ENCODE measurements at places on chromosomes 16 and 17.

GRCh38 chr16:4249530-4250308 is 7.8 kb upstream of the SRL start:
- no peak for DNase-seq

DNA sequence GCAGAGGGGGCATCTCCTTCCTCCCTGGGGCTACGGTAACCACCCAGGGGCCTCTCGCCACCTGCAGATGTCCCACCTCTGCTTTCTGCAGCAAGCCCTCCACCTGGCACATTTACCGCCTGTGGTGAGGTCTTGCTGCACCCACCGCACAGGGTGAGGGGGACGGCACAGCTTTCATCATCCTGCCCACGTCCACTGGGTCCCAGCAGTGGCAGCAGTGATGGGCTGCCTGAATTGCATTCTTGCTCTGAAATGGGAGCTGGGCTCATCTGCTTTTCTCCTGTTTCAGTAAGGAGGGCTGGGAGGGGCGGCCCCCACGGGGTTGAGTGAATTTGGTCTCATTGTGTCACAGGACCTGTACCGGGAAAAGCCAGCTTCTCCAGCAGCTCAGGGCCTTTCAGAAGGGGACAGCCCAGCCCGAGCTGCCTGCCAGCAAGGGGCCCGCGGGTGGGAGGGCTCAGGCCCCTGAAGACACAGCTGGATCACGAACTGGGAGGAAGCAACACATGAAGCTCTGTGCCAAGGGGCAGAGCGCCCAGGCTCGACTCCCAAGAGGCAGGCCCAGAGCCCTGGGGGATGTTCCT is 12.7 kb downstream of the DNAAF8 start:
- DNase-seq = no peak

GRCh38 chr16:57126411-57126810 is 34.0 kb downstream of the CPNE2 start:
- DNase-seq = no peak

GRCh38 chr17:17518014-17518413 is 21.8 kb upstream of the RASD1 start:
- no peak for DNase-seq

GRCh38 chr17:78395155-78395554 is 16.7 kb downstream of the PGS1 start:
- no peak for DNase-seq

DNA sequence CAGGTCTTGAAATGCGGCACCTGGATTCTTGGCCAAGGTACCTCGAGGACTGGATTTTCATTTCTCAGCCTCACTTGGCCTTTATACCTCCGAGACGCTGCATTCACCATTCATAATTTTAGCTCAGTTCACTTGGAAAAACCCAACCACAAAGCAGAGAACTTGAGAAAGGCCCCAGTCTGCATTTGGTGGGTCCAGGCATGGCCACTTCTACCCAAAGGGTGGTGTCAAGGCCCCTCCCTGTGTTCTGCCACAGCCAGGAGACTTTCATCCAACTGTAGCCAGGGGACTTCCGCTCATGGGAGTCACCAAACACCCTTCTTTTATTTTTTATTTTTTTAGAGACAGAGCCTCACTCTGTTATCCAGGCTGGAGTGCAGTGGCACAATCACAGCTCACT is 14.7 kb upstream of the TVP23A start:
- no peak for DNase-seq

DNA sequence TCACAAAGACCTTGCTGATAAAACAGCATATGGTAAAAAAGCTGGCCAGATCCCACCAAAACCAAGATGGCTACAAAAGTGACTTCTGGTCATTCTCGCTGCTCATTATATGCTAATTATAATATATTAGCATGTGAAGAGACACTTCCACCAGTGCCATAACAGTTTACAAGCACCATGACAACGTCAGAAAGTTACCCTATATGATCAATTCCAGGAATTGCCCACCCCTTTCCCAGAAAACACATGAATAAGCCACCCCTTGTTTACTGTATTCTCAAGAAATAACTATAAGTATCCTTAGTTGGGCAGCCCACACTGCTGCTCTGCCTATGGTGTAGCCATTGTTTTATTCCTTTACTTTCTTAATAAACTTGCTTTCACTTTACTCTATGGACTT is 44.6 kb upstream of the IRX5 start:
- DNase-seq = no peak

DNA sequence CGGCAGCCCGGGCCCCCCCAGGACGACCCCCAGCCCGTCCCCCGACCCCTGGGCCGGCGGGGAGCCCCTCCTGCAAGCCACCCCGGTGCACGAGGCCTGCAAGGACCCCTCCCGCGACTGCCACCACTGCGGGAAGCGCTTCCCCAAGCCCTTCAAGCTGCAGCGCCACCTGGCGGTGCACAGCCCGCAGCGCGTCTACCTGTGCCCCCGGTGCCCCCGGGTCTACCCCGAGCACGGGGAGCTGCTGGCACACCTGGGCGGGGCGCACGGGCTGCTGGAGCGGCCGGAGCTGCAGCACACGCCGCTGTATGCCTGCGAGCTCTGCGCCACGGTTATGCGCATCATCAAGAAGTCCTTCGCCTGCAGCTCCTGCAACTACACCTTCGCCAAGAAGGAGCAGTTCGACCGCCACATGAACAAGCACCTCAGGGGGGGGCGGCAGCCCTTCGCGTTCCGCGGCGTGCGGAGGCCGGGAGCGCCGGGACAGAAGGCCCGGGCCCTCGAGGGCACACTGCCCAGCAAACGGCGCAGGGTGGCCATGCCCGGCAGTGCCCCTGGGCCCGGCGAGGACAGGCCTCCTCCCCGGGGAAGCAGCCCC is 15.6 kb upstream of the ZFPM1 start:
- peak; percentile 7 for DNase-seq
